ENCODE measurements at places on chromosomes 2 and 18.

- H3K27me3 ChIP-seq, result no peaks in the 10 kb centered on the region
- H3K4me3 ChIP-seq, result no peak overlapping the region
- no peaks in the 10 kb centered on the region for H3K36me3 ChIP-seq
Measured at GRCh38 chr2:3650140-3650920, 7.7 kb upstream of the ALLC start.

DNA sequence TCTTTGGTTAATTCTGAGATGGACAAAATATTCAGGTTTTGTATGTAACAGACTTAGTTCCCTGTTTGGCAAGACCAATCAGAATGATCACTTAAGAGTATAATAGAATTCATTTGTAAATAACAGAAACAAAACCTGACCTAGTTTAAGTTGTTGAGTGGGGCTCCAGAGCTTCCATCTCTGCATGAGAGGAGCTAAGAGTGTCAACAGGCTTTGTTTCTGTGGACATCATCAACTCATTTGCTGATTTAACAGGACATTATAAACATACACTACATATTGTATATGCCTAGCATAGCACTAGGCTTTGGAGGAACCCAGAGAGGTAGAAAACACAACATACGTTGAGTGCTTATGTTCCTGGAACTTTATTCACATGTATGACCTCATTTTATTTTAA lies 75.3 kb upstream of the TRIB2 start:
- no peaks in the 10 kb centered on the region for H3K27me3 ChIP-seq
- no peak overlapping the region for H3K27ac ChIP-seq
- DNase-seq, result no peak
- H3K4me1 ChIP-seq, result no peaks in the 10 kb centered on the region
- no peak overlapping the region for H3K4me3 ChIP-seq

DNA sequence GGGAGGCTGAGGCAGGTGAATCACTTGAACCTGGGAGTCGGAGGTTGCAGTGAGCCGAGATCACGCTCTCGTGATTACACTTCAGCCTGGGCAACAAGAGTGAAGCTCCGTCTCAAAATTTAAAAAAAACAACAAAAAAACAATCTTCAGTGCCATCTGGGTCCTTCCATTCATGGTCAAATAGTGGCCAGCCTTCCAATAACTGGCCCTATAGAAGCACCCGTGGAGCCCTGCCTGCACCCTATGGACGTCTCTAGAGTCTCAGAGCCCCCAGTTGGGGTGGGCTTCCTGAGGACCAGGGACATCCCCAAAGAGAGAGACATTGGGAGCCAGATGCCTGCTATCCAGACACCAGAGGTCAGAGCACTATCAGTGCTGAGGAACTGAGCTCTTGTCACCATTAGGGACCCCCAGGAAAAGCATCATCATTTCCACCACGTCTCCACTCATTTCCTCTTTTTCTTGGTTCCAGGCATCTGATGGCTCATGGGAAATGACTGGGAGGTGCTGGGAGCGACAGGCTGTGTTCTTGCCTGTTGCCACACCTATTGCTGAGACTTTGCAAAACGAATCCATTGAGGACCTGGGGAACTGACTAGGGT lies 9.4 kb downstream of the NEU2 start:
- H3K36me3 ChIP-seq, result no peaks in the 10 kb centered on the region
- no peaks in the 10 kb centered on the region for H3K4me1 ChIP-seq
- H3K4me3 ChIP-seq, result no peak overlapping the region
- H3K27me3 ChIP-seq, result no peaks in the 10 kb centered on the region
- H3K27ac ChIP-seq, result no peak overlapping the region

DNA sequence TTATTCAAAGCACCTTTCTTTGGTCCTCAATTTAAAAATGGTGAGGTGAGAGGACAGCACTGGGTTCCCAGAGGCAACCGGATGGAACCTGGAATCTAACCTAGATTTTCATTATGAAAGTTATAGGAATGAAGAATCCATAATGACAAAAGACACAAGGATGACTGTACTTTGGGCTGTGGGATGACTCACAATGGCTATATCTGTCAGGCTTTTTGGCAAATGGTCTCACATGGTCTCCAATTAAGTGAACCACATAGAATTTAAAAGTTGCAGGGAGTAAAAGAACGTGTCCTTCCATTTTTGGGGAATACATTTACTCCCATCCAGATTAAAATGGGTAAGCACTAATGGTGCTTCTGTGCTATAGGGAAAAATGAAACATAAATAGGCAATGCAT lies 31.8 kb upstream of the LYPD1 start:
- DNase-seq, result no peak
- H3K27ac ChIP-seq, result no peak overlapping the region
- H3K4me1 ChIP-seq, result no peaks in the 10 kb centered on the region
- H3K4me3 ChIP-seq, result no peak overlapping the region

DNA sequence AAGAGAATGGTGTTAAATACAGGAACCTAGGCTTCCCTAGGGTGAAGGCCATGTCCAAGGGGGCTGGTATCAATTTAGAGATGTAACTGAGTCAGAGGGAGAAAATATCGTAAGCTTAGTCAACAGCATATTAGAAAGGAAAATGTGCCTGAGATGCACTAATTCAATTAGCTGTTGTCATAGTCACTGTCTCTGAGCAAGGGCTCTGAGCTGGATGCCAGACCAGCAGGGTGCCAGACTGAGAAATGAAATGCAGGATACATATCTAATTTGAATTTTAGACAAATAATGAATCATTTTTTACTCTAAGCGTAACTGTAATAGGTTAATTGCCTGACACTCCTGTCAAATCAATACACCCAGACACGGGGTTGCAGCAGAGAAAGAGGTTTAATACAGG lies 11.4 kb upstream of the SLC35F6 start:
- no peak overlapping the region for H3K4me3 ChIP-seq
- H3K36me3 ChIP-seq, result no peaks in the 10 kb centered on the region
- no peaks in the 10 kb centered on the region for H3K27me3 ChIP-seq
- no peaks in the 10 kb centered on the region for H3K4me1 ChIP-seq
- H3K27ac ChIP-seq, result no peak overlapping the region
- no peak for DNase-seq

DNA sequence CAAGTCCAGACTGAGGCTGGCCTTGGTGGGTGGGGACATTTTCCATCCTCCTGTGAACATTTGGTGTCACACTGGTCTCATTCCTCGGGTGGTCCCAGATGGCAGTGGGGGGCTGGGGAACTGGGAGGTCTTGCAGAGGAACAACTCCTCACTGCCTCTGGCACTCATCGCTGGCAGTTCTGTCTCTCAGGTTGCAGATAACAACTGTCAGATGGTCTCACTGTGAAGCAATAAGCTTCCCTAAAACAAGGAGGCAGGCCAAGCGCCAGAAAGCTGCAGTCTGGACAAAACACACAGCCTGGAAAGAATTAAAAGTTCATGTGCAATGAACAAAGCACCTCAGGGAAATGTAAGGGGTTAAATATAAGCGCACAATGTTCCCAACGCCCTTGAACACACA lies 78.1 kb downstream of the IRS1 start:
- H3K4me3 ChIP-seq, result no peak overlapping the region
- H3K27ac ChIP-seq, result no peak overlapping the region
- H3K36me3 ChIP-seq, result no peaks in the 10 kb centered on the region
- no peak for DNase-seq

DNA sequence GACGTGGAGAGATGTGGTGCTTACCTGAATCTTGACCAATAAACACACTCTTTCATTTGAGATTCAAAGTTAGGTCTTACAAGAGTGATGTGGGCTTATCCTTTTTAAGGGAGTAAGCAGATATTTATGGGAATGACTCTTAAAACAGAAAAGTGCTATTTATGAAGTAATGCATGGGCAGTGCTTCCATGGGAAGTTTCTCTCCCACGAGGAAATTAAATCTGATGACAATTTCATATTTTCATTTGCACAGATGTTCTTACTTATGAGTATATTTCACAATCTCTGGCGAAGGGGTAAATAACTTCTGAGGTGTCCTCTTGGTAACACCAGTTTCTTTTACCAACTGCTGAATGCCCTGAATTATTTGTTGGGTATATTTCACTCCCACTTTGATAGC lies 21.0 kb downstream of the PNPT1 start:
- H3K27ac ChIP-seq, result no peak overlapping the region
- H3K4me3 ChIP-seq, result no peak overlapping the region
- DNase-seq, result no peak
- H3K27me3 ChIP-seq, result no peaks in the 10 kb centered on the region
- no peaks in the 10 kb centered on the region for H3K4me1 ChIP-seq
- peaks cover 23% of the 10 kb centered on the region for H3K36me3 ChIP-seq

- H3K27me3 ChIP-seq, result no peaks in the 10 kb centered on the region
- H3K4me3 ChIP-seq, result no peak overlapping the region
- no peaks in the 10 kb centered on the region for H3K4me1 ChIP-seq
- DNase-seq, result no peak
- H3K36me3 ChIP-seq, result no peaks in the 10 kb centered on the region
- H3K27ac ChIP-seq, result no peak overlapping the region
Measured at GRCh38 chr18:12086677-12087470, 6.8 kb upstream of the ANKRD62 start.

GRCh38 chr18:1511619-1512311 lies 607.1 kb downstream of the ADCYAP1 start:
- no peaks in the 10 kb centered on the region for H3K4me1 ChIP-seq
- H3K4me3 ChIP-seq, result no peak overlapping the region
- no peak overlapping the region for H3K27ac ChIP-seq

DNA sequence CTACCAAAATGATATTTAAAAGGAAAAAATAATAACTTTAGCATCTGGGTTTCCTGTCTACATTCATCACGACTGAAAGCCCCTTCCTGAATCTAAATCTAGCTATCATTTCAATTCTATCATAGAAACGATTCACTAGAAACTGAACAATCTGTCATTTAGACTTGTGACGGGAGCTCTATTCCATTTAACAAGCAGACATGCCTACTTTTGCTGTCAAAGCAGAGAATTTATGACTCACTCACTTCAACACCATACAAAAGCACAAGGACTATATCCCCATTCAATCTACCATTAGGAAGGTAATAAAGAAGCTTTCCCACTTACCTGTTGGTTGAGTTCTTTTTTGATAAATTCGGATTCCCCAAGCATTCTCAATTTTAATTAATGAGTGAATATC lies 1072.3 kb downstream of the LRP1B start:
- DNase-seq, result no peak
- no peaks in the 10 kb centered on the region for H3K36me3 ChIP-seq
- no peak overlapping the region for H3K27ac ChIP-seq
- no peaks in the 10 kb centered on the region for H3K4me1 ChIP-seq
- no peaks in the 10 kb centered on the region for H3K27me3 ChIP-seq
- no peak overlapping the region for H3K4me3 ChIP-seq

- no peaks in the 10 kb centered on the region for H3K36me3 ChIP-seq
- H3K27me3 ChIP-seq, result peaks cover 100% of the 10 kb centered on the region
- H3K4me1 ChIP-seq, result no peaks in the 10 kb centered on the region
- DNase-seq, result peak; percentile 62
- H3K4me3 ChIP-seq, result no peak overlapping the region
Measured at GRCh38 chr2:118855451-118856279, 8.2 kb upstream of the EN1 start.

- H3K36me3 ChIP-seq, result no peaks in the 10 kb centered on the region
- H3K4me1 ChIP-seq, result no peaks in the 10 kb centered on the region
- no peak overlapping the region for H3K4me3 ChIP-seq
- no peak overlapping the region for H3K27ac ChIP-seq
Measured at GRCh38 chr2:46502291-46502885, 23.0 kb downstream of the TMEM247 start.

DNA sequence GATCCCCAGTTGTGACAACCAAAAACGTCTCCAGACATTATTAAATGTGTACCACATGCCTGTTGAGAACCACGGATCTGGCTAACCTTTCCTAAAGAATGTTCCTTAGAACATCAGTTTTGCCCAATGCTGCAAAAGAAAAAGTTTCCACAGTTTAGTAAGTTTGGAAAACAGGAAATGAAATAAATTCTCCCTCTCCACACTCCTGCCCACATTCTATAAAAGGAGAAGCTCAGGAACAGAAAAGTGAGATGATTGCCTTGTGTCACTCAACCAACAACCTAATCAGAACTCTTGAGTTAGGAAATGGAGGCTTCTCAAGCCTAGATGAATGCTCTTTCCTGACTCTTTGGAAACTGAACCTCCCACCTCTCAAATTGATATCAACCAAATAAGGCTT lies 56.1 kb upstream of the NFE2L2 start:
- DNase-seq, result no peak
- no peaks in the 10 kb centered on the region for H3K27me3 ChIP-seq
- no peak overlapping the region for H3K27ac ChIP-seq

DNA sequence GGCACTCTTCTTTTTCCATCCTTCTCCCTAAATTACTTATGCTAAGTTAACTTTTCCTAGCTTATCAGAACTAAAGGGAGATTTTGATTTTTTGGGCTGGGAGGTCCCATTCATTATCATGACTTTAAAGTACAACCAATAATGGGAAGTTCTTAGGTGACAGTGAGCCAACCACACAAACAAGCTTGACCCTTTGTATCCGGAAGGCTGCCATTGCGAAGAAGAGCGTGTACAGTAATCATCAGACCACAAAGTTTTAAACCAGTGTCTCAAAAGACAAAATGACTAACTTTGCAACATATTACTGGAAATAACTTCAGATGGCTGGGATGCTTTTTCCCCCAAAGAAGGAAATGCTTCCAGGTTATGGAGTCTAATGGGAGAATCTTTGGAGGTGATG lies 298.1 kb downstream of the TGIF1 start:
- no peaks in the 10 kb centered on the region for H3K27me3 ChIP-seq
- no peak overlapping the region for H3K27ac ChIP-seq
- no peak overlapping the region for H3K4me3 ChIP-seq
- no peak for DNase-seq
- H3K36me3 ChIP-seq, result no peaks in the 10 kb centered on the region

- no peaks in the 10 kb centered on the region for H3K36me3 ChIP-seq
- H3K27ac ChIP-seq, result no peak overlapping the region
- no peak for DNase-seq
- no peaks in the 10 kb centered on the region for H3K4me1 ChIP-seq
- no peaks in the 10 kb centered on the region for H3K27me3 ChIP-seq
Measured at GRCh38 chr2:59012971-59013370, 771.8 kb upstream of the FANCL start.

DNA sequence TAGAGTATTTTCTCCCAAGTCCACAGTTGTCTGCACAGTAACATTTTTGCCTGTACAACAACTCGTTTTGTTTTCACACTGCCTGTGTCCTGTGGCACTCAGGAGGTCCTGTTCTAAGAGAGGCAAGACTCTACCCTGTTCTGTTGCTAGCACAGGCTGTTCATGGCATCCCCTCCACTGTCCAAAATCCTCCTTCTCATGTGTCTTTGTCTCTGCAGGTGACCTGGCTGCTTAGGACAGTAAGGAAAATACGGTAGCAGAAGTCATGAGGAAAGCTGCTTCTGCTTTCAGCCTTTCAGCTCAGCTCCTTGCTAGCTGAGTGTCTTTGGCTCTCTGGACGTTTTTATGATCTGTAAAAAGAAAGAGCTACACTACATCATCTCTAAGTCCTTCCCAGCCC lies 205.9 kb downstream of the C1D start:
- H3K4me3 ChIP-seq, result no peak overlapping the region
- H3K27ac ChIP-seq, result no peak overlapping the region
- H3K4me1 ChIP-seq, result no peaks in the 10 kb centered on the region
- no peaks in the 10 kb centered on the region for H3K27me3 ChIP-seq
- no peak for DNase-seq

GRCh38 chr2:142290931-142291330 lies 160.1 kb upstream of the LRP1B start:
- H3K27me3 ChIP-seq, result no peaks in the 10 kb centered on the region
- no peaks in the 10 kb centered on the region for H3K4me1 ChIP-seq
- no peaks in the 10 kb centered on the region for H3K36me3 ChIP-seq
- DNase-seq, result peak; percentile 4
- H3K4me3 ChIP-seq, result no peak overlapping the region

GRCh38 chr2:143524119-143524553 lies 394.9 kb downstream of the ARHGAP15 start:
- no peaks in the 10 kb centered on the region for H3K27me3 ChIP-seq
- no peaks in the 10 kb centered on the region for H3K4me1 ChIP-seq
- no peak for DNase-seq

All from thymus (tissue), 14 donors.